ENCODE measurements at places on chromosomes 2 and 18.

- DNase-seq: no peak
Measured at GRCh38 chr18:66682855-66683322, 79.0 kb upstream of the CDH19 start.

GRCh38 chr2:96115631-96116423 lies 544 bp downstream of the ADRA2B start:
- DNase-seq: no peak

DNA sequence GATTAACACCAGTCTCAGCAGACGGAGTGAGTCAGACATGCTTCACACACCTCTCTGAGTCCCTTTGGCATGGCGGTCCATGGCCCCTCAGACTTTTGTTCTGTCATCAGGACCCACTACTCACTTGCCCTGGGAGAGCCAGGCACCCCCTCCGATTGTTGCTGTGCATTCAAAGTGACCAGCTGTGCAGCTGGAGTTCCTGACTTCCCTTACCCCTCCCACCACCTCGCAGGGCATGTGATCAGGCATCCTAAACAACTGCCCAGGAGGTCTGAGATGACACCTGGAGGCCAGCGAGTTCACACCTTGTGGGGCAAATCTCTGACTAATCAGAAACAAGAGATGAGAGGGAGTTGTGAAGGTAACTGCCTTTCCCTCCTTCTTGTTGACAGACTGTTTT lies 35.3 kb upstream of the HDAC4 start:
- DNase-seq: no peak

GRCh38 chr2:1557467-1557820 lies 144.2 kb downstream of the TPO start:
- no peak for DNase-seq

GRCh38 chr18:27921392-27921791 lies 255.5 kb downstream of the CDH2 start:
- DNase-seq: no peak

- DNase-seq: no peak
Measured at GRCh38 chr2:17322461-17322860, 195.8 kb downstream of the RAD51AP2 start.

DNA sequence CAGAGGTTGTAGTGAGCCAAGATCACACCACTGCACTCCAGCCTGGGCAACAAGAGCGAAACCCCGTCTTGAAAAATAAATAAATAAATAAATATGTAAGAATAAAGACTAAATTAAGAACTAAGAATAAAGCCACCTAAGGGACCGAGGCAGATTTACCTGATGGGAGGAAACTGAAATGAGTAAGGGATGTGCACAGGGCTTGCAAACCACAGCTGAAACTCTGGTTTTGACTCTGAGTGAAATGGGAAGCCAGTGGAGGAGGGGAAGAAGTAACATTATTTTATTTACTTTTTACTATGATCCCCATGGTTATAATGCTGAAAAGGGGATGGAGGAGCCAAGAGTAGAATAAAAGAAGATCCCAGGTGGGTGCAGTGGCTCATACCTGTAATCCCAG lies 107.3 kb downstream of the CABYR start:
- no peak for DNase-seq

- no peak for DNase-seq
Measured at GRCh38 chr18:45976566-45976965, 9.4 kb upstream of the EPG5 start.

All from activated CD8-positive, alpha-beta memory T cell treated with anti-CD3 and anti-CD28 coated beads for 4 hours (primary cell).